ENCODE measurements at places on chromosomes 2 and 18.
A peak's percentile ranks its signal among the peaks of the same experiment; 100 is the strongest.

DNA sequence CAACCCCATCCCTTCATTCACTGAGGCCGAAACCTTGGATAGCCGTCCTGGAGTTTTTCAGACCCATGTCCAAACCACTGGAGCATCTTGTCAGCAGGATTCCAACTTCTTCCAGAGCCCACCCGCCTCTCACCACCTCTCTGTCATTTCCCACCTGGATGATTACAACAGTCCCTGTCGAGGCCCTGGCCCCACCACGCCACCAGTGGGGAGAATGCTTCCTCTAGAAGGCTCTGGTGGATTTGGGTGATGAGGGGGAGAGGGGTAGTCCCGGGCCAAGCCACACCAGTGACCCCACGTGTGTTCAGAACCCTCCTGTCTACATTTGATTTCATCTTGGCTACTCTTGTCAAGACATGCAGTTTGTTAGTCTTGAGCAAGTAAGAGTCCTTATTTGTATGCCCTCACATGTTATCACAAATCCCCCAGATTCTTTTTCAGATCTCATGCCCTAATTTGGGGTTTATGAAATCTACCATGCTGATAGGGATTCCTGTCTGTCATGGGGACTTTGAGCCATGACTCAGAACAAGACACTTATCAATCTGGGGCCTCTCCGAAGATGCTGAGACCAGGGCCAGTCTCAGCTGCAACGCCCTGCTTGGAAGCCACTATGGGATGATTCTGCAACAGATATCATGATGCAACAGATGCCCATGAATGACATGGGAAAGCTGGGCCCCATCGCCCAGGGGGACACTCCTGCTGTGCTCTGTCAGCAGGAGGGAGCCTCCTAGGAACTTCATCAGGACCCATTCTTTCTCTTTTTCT, 186.1 kb downstream of the ZFP36L2 start:
- no peak for DNase-seq

GRCh38 chr2:36559221-36559942, 38.6 kb downstream of the FEZ2 start:
- DNase-seq: no peak

DNA sequence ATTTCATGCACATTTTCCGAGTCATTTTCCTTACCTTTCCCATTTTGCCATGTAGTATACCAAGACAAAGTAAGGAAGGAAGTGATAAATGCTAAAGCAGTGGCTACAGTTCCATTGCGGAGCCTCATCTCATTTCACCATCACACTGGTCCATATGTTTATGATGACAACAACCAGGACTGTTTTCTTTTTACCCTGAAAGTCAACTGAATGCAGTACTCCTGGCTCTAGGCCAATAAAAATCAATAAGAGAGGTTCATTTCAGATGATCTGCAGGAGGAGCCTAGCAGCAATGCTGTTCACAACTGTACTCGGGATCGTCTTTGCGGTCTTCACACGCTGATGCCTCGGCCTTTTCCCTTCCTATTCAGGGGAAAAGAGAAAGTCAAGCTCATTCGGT, 4.7 kb downstream of the MGAT4A start:
- no peak for DNase-seq

GRCh38 chr2:88737385-88737784, 45.9 kb downstream of the RPIA start:
- DNase-seq: no peak

DNA sequence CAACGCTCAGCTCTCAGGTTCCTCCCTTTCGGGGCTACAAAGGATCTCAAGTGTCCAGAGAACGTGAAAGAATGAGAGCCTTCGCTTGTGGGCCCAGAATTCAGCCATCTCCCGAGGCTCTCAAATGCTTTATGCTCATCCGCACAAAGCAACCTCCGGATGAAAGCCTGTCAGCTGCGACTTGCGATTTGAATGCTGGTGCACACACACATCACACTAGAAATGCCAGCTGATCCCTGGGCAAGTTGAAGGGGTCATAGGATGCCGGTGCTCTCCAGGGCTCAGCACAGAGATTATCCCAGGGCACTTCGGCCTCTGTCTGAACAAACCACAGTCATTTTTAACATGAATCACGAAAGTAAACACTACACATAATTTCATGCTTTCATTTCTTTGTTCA, 141.8 kb upstream of the MYT1L start:
- peak; percentile 43 for DNase-seq

DNA sequence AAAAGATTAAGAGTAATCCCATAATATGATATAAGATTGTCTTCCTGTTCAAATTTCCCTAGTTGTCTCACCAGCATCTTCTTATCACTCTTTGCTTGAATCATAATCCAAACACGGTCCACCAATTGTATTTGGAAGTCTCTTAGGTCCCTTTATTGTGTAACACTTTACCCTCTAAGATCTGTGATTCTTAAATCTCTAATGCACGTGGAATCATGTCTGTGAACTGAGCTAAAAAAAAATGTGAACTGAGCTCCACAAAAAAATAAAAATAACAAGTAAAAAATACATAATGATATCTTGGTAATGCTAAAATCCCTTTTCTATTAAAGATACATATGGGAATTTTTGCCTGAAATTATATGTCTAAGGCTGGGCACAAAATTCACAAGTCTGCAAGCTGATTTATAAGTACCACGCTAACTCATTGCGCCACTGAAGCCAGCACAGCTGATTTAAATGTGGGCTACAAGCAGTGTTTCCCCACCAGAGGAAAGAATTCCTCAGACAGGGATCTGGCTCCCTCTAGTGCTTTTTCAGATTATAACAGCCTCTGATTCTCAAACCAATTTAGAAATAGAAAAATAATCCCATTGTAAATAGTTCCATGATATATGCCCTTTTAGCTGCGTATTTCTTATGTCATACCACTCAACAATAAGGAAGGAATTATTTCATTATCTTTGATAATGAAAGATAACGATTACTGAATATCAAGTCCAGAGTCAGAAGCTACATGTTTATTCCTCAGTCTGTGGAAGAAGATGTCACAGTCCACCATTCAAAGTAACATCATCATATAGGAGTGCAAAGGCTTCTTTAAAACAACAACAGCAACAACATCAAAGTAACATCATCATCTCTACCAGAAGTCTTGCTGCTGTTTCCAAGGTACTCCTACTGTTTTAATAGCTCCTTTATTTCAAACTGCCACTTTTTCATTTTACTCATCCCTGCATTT, 22.9 kb downstream of the RBM43 start:
- DNase-seq: peak; percentile 93

DNA sequence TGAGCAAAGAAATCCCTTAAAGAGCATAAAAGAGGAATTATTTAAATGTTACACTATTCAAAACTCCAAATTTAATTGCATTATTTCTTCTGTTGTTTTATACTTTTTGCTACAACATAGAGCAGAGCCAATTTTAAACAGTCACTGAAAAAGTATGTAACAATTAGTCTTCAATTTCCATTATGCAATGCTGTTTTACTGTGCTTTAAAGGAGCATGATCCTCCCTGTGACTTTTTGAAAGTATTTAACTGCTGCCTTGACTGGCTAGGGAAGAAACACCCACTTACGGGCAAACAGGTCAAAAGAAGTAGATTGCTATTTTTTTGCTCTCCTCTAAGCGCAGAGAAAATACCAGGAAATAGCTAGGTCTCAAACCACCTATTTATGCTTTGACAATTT, 217.4 kb upstream of the GCFC2 start:
- no peak for DNase-seq

DNA sequence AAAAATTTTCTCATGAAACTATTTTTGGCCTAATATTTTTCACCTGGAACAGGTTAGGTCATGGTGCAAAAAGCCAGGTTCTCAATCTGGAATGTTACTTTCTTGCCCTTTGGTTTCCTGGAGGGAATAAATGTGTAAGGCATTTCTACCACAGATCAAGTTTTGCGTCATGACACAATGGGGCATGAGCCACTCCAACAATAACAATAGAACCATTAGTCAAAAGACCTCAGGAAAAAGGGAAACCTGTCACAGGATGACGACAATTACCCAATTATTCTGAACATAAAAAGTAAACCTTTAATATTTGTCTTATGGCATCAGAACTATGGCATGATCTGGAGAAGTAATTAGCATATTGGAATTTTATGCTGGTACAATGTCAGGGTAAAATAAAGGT, 88.2 kb upstream of the HNRNPA3 start:
- DNase-seq: no peak

GRCh38 chr2:70663411-70663810, 104.6 kb downstream of the ADD2 start:
- no peak for DNase-seq

- peak; percentile 15 for DNase-seq
Observed at GRCh38 chr2:200618590-200619021, 32.8 kb downstream of the AOX1 start.

DNA sequence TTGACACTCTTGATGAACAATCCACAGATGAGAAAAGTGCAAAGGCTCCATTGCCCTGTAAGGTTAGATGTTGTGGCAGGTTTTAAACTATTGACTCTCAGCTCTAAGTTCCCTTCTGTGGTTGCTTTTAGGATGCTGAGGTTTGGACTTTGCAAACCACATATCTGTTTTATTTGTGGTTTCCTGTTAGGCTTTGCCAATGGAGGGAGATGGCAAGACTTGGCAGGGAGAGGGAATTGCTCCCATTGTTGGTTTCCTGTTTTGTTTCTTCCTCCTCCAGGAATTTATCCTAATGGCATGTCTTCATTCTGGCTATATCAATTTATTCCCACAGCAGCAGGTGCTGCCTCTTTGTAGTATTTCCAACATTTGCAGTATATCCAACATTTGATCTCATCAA, 772.3 kb downstream of the LRRTM4 start:
- no peak for DNase-seq

DNA sequence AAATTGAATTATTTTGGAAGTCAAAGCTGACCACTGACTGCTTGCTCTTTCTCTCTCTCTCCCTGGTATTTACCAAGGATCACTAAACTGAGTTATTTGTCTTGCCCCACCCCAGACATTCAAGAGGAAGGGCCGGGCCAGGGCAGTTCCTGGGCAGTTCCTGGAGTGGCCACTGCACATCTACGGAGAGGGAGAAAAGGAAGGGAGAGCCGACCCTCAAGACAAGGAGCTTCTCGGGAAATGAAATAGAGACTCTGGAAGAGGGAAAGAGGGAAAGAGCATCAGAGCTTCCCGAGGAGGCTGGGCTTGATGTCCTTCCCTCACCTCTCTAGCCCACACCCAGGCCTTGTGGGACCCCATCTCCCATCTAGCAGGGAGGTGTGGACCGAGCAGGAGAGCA, 83.1 kb downstream of the SEPTIN10 start:
- no peak for DNase-seq

GRCh38 chr2:1569879-1570450, 156.7 kb downstream of the TPO start:
- no peak for DNase-seq

- no peak for DNase-seq
Observed at GRCh38 chr2:199216253-199216652, 241.5 kb downstream of the SATB2 start.

- no peak for DNase-seq
Observed at GRCh38 chr2:201784563-201784962, 3.8 kb upstream of the ALS2 start.

DNA sequence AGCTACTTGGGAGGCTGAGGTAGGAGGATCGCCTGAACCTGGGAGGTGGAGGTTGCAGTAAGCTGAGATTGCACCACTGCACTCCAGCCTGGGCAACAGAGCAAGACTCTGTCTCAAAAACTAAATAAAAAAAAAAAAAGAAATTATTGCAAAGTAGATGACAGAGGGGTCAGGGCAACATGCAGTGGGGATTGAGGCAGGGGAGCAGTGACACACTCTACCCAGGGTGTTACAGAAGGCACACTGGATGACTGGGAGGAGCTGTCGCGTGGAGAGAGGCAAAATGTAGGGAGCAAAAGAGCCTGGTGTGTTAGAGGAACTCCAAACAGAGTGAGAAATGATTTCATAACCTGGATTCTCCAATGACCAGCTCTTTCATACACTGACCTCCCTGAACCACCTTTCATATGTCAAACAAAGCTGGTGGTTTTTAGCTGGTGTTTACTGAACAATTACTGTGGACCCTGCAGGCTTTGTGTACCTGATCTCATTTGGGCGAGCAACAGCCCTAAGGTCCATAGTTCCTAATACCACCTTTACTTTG, 22.1 kb downstream of the FBXO41 start:
- no peak for DNase-seq

DNA sequence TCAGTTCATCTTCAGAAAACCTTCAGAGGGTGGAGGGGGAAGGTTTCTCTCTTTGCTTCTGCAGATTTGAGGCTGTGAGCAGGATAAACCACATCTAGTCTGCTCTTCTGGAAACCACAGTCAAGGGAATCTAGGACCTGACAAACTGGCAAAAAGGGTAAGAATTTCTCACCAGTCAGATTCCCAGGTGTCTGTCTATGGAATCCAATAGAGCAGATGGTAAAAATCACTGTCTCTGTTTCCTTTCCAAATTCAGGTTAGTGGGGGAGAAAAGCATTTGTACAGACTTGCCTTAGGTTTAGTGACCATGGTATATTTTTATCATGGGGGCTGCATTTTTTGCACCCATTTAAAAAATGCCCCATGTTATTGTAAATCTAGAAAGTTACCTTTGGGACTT, 62.2 kb upstream of the POLE4 start:
- no peak for DNase-seq

GRCh38 chr18:36191286-36191685, 4.0 kb downstream of the MOCOS start:
- DNase-seq: no peak

- DNase-seq: no peak
Observed at GRCh38 chr2:23788100-23788499, 138.8 kb downstream of the ATAD2B start.

- no peak for DNase-seq
Observed at GRCh38 chr18:48009116-48009745, 78.8 kb upstream of the SMAD2 start.

DNA sequence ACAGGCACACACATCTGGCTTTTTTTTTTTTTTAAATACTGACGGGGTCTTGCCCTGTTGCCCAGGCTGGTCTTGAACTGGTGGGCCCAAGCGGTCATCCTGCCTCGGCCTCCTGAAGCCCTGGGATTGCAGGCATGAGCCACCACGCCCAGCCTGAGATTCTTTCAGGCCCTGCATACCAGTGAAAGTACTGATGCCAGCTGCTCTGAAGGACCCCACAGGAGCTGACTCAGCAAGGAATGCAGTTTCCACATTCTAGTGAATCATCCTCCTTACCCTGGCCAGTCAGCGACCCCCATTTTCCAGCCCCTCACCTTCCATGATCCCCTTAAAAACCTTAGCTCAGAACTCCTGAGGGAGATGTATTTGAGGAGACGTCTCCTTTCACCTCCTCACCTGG, 5.8 kb upstream of the DTYMK start:
- no peak for DNase-seq

DNA sequence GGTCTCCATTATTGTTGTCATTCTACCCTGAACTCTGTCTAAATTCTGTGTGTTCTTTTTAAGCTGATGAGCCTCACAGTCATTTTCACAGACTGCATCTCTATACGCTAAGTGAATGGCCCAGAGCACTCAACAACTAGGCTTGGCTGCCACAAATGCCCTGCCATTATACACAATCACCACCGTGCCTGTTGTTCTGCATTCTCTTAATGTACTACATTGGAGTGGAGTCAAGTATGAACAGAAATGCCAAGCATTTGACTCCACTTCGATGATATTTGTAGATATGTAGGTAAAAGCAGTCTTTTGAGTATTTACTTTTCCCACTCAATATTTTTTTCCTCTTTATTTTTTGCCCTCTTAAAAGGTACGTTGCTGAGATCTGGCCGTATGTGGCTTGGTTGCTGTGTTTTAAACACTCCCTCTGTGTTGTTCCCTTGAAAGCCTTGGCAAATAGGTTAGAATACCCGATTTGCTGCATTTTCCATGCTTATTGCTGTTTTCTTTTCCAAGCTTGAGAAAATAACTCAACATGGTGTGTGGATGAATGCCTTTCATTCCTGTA, 36.2 kb upstream of the TMEFF2 start:
- DNase-seq: no peak
